H1 (cell line): ENCODE measurements at places on chromosomes 13 and 19. TPM values are rescaled to one million over a fixed set of nuclear protein-coding genes. Genes with fewer than 3 reads are reported as not detected.

FFAR1 gene
- not detected in 2 replicates for total RNA-seq

TEX101 gene
- total RNA-seq = not detected in 2 replicates

PLPP2 gene
- 98.6 and 101 TPM in 2 replicates for total RNA-seq

MAMSTR gene
- 2.0 and 2.9 TPM in 2 replicates for total RNA-seq

SIGLEC12 gene
- total RNA-seq = not detected in 2 replicates

POLR1D gene
- total RNA-seq = 232 TPM in 2 replicates

IGFL2 gene
- total RNA-seq = not detected in 2 replicates

NOSIP gene
- total RNA-seq = 85.1 and 93.8 TPM in 2 replicates

SYNGR4 gene
- 1.1 TPM in 1 of 2 replicates, not detected in the other for total RNA-seq

U2AF2 gene
- total RNA-seq = 252 and 269 TPM in 2 replicates

AZU1 gene
- 0.80 and 1.7 TPM in 2 replicates for total RNA-seq

GPC6 gene
- 12.0 and 14.2 TPM in 2 replicates for total RNA-seq

CPAMD8 gene
- total RNA-seq = 9.2 and 11.1 TPM in 2 replicates

CASP14 gene
- total RNA-seq = not detected in 2 replicates

FOXA3 gene
- total RNA-seq = 20.2 and 21.7 TPM in 2 replicates

HNRNPM gene
- total RNA-seq = 448 and 474 TPM in 2 replicates

C1QTNF9 gene
- not detected in 2 replicates for total RNA-seq

TUBA3C gene
- not detected in 2 replicates for total RNA-seq
